ENCODE measurements at places on chromosomes 6 and 20. TPM values are rescaled to one million over a fixed set of nuclear protein-coding genes. Genes with fewer than 3 reads are reported as not detected.

- DNase-seq, result no peak
- H3K4me1 ChIP-seq, result peaks cover 4% of the 10 kb centered on the region
- peaks cover 31% of the 10 kb centered on the region for H3K27me3 ChIP-seq
- H3K27ac ChIP-seq, result no peak overlapping the region
- H3K36me3 ChIP-seq, result no peaks in the 10 kb centered on the region
Observed at GRCh38 chr20:38195521-38195920, 30.5 kb upstream of the TGM2 start.

DNA sequence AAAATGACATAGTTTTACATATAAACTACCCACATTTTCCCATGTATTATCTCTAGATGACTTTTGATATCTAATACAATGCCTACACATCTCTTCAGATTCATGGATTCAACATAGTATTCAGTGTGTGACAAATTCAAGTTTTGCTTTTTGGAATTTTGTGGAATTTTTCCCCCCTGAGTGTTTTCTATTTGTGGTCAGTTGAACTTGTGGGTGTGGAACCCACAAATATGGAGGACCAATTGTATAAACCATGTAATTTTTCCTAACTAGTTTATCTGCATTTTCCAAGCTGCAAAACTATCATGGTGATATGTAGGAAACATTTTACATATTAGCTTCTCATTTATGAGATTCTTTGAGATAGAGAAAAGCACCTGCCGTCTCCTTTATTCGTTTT lies 374.3 kb upstream of the SOX4 start:
- peaks cover 2% of the 10 kb centered on the region for H3K36me3 ChIP-seq
- H3K27me3 ChIP-seq, result no peaks in the 10 kb centered on the region
- no peak for DNase-seq
- H3K27ac ChIP-seq, result no peak overlapping the region

DNA sequence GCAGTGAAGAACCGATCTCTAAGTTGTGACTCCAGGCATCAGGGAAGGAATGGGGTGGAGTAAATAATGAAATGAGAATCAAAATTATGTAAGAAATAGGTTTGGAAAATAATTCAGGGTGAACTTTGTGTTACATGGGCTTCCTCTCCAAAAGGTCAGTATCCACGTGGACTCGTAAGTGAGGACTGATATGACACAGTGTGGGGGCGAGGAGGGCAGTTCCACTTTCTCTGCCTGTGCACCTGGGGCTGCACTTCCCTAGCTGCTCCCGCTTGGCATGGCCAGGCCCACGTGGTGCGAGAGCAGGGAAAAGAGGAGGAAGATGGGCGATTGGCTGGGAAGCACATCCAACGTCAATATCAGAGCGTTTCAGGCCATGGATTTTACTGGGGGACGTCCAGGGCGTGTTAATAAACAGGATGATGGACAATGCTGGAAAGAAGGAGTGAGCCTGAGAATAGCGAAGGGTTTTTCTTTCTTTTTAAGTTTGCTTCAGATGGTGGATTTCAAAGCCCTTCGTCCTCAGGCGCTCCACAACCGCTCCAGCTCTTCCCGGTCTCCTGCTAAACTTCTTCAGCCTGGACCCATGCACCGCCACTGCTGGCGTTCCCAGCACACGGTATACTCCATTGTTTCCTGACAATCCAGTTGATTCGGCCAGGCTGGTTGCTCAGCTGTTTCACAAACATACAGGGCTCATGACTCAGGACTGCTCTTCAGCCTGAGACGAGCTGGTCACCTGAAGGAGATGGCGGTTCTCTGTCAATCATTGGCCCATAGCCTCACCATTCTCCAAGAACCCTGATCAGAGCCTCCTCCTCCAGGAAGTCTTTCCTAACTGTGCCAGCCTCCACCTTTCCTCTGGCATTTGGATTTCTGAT lies 11.8 kb downstream of the CCR6 start:
- no peak for DNase-seq
- peaks cover 11% of the 10 kb centered on the region for H3K36me3 ChIP-seq
- no peak overlapping the region for H3K4me3 ChIP-seq
- no peaks in the 10 kb centered on the region for H3K27me3 ChIP-seq
- H3K4me1 ChIP-seq, result peaks cover 67% of the 10 kb centered on the region
- H3K27ac ChIP-seq, result peak overlapping the region; percentile 89

DNA sequence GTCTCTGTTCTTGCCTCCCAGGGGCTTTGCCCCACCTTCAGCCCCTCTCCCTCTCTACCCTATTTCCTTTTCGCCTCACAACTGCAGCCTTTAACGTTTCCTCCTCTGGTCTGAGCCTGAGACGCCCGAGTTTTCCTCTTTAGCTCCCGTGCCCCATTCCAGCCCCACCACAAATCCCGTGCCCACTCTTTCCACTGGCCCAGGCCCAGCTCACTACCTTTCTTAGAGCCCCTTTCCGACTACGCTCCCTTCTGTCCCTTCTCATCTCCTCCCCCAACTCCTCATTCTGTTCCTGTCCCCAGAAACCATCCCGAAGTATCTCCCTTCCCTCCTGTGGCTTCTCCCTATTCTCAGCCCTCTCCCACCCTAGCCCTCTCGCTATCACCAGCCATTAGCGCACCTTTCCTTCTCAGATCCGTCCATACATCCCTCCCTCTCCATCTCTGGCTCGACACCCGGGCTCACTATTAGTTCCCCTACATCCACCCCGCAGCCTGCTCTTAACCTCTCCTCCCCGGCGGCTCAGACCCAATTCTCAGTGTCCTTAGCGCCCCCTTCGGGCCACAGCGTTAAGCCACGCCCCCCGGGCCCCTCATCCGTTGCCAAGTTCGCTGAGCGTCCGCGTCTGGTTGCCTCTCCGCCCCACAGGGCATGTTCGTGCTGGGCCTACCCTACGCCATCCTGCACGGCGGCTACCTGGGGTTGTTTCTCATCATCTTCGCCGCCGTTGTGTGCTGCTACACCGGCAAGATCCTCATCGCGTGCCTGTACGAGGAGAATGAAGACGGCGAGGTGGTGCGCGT lies 2.7 kb downstream of the SLC32A1 start:
- peaks cover 61% of the 10 kb centered on the region for H3K4me1 ChIP-seq
- peak; percentile 24 for DNase-seq
- H3K36me3 ChIP-seq, result peaks cover 23% of the 10 kb centered on the region
- H3K27me3 ChIP-seq, result peaks cover 90% of the 10 kb centered on the region
- H3K27ac ChIP-seq, result peak overlapping the region; percentile 72

DNA sequence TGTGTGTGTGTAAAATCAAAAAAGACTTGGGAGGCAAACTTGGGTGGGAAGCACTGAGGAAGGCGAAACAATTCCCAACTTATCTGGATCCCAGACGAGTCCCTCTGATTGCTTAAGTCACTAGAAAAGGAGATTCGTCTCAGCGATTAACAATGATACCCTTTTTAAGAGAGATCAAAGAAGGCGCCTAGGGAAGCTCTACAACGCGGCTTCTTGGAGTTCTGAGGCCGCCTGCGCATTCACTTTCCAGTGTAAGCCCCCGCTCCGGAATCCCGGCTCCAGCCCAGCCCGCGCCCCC lies 8.7 kb upstream of the TBX18 start:
- H3K4me1 ChIP-seq, result peaks cover 2% of the 10 kb centered on the region
- H3K27me3 ChIP-seq, result peaks cover 73% of the 10 kb centered on the region
- DNase-seq, result no peak

GRCh38 chr6:151036869-151037680 lies 171.6 kb downstream of the MTHFD1L start:
- H3K4me1 ChIP-seq, result peaks cover 2% of the 10 kb centered on the region
- H3K27me3 ChIP-seq, result no peaks in the 10 kb centered on the region
- no peak for DNase-seq
- H3K4me3 ChIP-seq, result no peak overlapping the region
- H3K27ac ChIP-seq, result no peak overlapping the region

- H3K27ac ChIP-seq, result no peak overlapping the region
- no peak for DNase-seq
- H3K36me3 ChIP-seq, result no peaks in the 10 kb centered on the region
- peaks cover 40% of the 10 kb centered on the region for H3K4me1 ChIP-seq
Observed at GRCh38 chr6:38025451-38025850, 205.9 kb downstream of the ZFAND3 start.

DNA sequence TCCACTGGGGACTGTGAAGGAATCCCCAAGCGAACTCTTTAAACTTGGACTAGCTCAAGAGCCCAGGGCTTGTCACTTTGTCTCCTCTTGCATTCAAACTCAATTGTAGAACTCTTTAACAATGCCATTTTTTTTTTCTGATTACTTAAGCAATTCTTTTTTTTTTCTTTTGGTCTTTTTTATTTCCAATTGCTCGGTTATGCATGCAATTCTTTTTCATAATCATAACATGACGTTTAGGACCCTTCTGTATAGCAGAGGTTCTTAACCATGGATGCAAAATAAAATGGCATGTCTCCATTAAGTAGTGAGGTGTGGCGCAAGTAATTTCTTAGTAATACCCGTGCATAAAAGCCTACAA lies 466 bp upstream of the BFSP1 start:
- H3K4me1 ChIP-seq, result peaks cover 13% of the 10 kb centered on the region
- H3K4me3 ChIP-seq, result peak overlapping the region; percentile 84
- H3K36me3 ChIP-seq, result no peaks in the 10 kb centered on the region
- peak overlapping the region; percentile 54 for H3K27ac ChIP-seq
- no peak for DNase-seq

GRCh38 chr20:54397292-54398140 lies 77.9 kb upstream of the DOK5 start:
- no peak for DNase-seq
- no peaks in the 10 kb centered on the region for H3K36me3 ChIP-seq
- no peak overlapping the region for H3K4me3 ChIP-seq
- H3K4me1 ChIP-seq, result no peaks in the 10 kb centered on the region
- peaks cover 16% of the 10 kb centered on the region for H3K27me3 ChIP-seq
- H3K27ac ChIP-seq, result no peak overlapping the region

GRCh38 chr6:105626295-105627158 lies 223.6 kb upstream of the PREP start:
- no peak overlapping the region for H3K4me3 ChIP-seq
- no peaks in the 10 kb centered on the region for H3K27me3 ChIP-seq
- no peak for DNase-seq

- DNase-seq, result no peak
- peaks cover 36% of the 10 kb centered on the region for H3K4me1 ChIP-seq
- no peaks in the 10 kb centered on the region for H3K27me3 ChIP-seq
- H3K36me3 ChIP-seq, result peaks cover 4% of the 10 kb centered on the region
Observed at GRCh38 chr20:5949943-5950270, 426 bp downstream of the TRMT6 start.

DNA sequence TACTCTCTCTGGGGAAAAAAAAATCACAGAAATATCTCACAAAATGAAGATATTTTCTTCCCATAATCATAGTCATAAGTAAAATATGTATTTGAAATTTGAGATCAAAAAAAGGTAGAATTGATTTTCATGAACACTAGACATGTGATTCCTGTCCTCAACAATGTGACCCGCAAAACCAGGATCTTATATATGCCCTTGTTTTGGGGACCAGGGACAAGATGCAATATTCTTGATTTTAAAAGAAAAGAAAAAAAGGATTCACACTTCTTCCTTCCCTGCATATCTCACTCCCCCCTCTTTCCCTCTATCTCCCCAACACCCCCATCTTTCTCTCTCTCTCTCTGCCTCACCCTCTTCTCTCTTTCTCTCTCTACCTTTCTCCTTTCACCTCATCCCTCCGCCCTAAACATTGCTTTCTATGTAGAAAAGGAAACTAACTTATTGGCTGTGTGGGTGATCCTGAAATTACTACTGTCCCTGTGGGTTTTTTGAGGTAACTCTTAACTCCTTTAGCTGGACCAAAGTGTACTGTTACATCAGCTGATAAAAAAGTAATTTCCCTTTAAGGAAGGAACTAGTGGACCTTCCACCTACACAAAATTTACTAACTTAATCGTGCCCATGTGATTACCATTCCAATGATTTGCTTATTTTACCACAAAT lies 85.6 kb downstream of the AIG1 start:
- no peak for DNase-seq
- no peaks in the 10 kb centered on the region for H3K27me3 ChIP-seq
- H3K4me3 ChIP-seq, result no peak overlapping the region
- H3K27ac ChIP-seq, result no peak overlapping the region
- H3K36me3 ChIP-seq, result peaks cover 3% of the 10 kb centered on the region

DNA sequence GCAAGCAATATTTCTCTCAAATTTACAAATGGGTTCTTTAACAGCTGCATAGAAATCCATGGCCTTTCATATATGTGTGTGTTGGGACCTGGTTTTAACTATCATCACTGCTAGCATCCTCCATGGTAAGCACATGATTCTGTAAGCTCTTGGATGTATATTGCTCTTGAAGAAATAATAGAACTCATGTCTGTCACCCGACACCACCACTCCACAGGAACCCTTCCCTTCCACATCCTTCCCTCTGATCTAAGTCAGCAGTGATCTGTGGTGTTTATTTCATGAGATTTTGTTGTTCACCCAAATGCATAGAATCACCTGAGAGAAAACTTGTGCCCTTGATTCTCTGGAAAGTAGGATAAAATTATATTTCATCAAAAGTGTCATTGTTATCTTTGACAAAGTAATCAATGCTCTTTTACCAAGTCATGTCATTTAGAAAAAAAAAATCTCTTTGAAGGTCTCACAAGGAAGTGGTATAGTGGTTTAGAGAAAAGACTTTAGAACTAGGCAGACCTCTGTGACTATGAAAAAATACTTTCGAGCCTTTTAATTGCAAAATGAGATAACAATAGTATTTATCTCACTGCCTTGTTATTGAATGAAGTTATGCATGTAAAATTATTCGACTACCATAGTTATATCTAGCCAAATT lies 649.8 kb upstream of the SLC35B3 start:
- H3K4me1 ChIP-seq, result no peaks in the 10 kb centered on the region
- DNase-seq, result no peak
- no peak overlapping the region for H3K27ac ChIP-seq
- no peaks in the 10 kb centered on the region for H3K36me3 ChIP-seq
- no peak overlapping the region for H3K4me3 ChIP-seq
- no peaks in the 10 kb centered on the region for H3K27me3 ChIP-seq

- no peak overlapping the region for H3K27ac ChIP-seq
- DNase-seq, result no peak
- H3K4me1 ChIP-seq, result peaks cover 7% of the 10 kb centered on the region
- H3K27me3 ChIP-seq, result no peaks in the 10 kb centered on the region
Observed at GRCh38 chr6:83097204-83097603, 29.7 kb downstream of the DOP1A start.

DNA sequence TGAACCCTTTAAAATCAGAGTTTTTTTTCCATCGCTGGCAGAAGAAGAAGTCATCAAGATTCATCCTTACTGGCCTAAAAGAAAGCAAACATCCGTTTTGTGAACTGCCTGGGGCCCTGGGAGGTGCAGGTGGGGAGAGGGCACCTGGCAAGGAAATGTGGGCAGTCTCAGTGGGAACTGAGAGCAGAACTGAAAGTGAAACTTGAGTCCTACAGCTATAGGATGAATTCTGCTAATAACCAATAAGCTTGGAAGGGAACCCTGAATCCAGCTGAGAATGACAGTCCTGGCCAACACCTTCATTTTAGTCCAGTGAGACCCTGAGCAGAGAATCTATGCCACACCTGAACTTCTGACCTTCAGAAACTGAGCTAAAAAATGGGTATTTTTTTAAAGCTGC lies 130.1 kb upstream of the ASCC3 start:
- no peak for DNase-seq
- H3K27ac ChIP-seq, result peak overlapping the region; percentile 56
- peaks cover 12% of the 10 kb centered on the region for H3K4me1 ChIP-seq
- peak overlapping the region; percentile 74 for H3K4me3 ChIP-seq

GRCh38 chr6:71480577-71480976 lies 192.0 kb downstream of the OGFRL1 start:
- H3K27me3 ChIP-seq, result no peaks in the 10 kb centered on the region
- no peak overlapping the region for H3K4me3 ChIP-seq
- no peak overlapping the region for H3K27ac ChIP-seq
- DNase-seq, result no peak

Gene C6orf89
- 36.4 TPM for total RNA-seq

Gene PPIL6
- 0.83 TPM for total RNA-seq

Gene LINC00237
- total RNA-seq, result not detected

Gene CRISP2
- not detected for total RNA-seq

Gene COL9A1
- total RNA-seq, result not detected

Gene TPX2
- total RNA-seq, result 0.57 TPM

Gene ECT2L
- not detected for total RNA-seq

Gene CYP39A1
- not detected for total RNA-seq
